ENCODE measurements at places on chromosomes 4 and X. TPM values are rescaled to one million over a fixed set of nuclear protein-coding genes. Genes with fewer than 3 reads are reported as not detected.

The HTT-AS gene
- total RNA-seq = not detected

The UNC5C gene
- 0.12 TPM for total RNA-seq

The PDE6B gene
- total RNA-seq = 3.1 TPM

The NCAPG gene
- 40.9 TPM for total RNA-seq

The PPA2 gene
- 50.3 TPM for total RNA-seq

The EVC gene
- 12.8 TPM for total RNA-seq

The CFAP47 gene
- total RNA-seq = 0.47 TPM

The CT45A2 gene
- not detected for total RNA-seq

The PNMA6F gene
- total RNA-seq = 0.83 TPM

The CA5B gene
- total RNA-seq = 8.0 TPM

The P2RY4 gene
- total RNA-seq = not detected

The CT55 gene
- total RNA-seq = not detected

The UGT2B10 gene
- total RNA-seq = not detected

The MSX1 gene
- total RNA-seq = not detected

The ALB gene
- total RNA-seq = not detected

The TEC gene
- 8.3 TPM for total RNA-seq

The STATH gene
- not detected for total RNA-seq

The SYNPO2 gene
- 3.4 TPM for total RNA-seq

The TLR7 gene
- total RNA-seq = not detected

The COQ2 gene
- total RNA-seq = 21.1 TPM

The SPARCL1 gene
- total RNA-seq = 1.5 TPM

The SLC6A14 gene
- not detected for total RNA-seq

The ATP2B3 gene
- total RNA-seq = 0.54 TPM

The FAM47A gene
- not detected for total RNA-seq

The IL13RA1 gene
- total RNA-seq = 6.6 TPM

The GRIA2 gene
- total RNA-seq = not detected

The CHST7 gene
- total RNA-seq = 27.2 TPM

The STS gene
- total RNA-seq = 1.4 TPM

The PPP2R2C gene
- total RNA-seq = 7.6 TPM

The ANKRD50 gene
- total RNA-seq = 27.6 TPM

The TMEM128 gene
- 22.7 TPM for total RNA-seq

The GPC3 gene
- total RNA-seq = 61.2 TPM

All from GM23338 (cell line).